ENCODE measurements at places on chromosomes 12 and 14.

- DNase-seq, result no peak
Measured at GRCh38 chr12:71671816-71672215, 7.7 kb downstream of the THAP2 start.

GRCh38 chr12:124928095-124928911 lies 13.9 kb upstream of the UBC start:
- DNase-seq, result peak; percentile 25

- DNase-seq, result no peak
Measured at GRCh38 chr12:62910549-62911169, 24.3 kb downstream of the PPM1H start.

DNA sequence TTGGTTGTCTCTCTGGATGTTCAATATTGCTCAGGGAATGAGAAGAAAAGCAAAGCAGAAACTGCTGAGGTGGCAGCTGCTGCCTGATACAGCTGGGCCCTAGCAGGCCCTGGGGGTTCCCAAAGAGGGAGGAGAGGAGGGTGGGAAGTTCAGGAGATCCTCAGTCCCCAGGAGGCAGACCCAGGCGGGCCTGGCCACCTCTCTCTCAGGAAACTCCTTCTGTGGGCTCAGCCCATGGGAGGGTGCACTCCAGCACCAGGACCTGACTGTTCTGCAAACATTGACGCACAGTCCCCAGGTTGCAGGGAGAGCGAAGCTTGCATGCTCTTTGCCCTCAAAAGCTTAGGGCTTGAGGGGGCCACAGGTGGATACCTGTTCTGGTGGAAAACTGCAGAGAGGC lies 29.6 kb downstream of the IRF2BPL start:
- no peak for DNase-seq

GRCh38 chr14:59254146-59254910 lies 65.9 kb downstream of the DAAM1 start:
- no peak for DNase-seq

DNA sequence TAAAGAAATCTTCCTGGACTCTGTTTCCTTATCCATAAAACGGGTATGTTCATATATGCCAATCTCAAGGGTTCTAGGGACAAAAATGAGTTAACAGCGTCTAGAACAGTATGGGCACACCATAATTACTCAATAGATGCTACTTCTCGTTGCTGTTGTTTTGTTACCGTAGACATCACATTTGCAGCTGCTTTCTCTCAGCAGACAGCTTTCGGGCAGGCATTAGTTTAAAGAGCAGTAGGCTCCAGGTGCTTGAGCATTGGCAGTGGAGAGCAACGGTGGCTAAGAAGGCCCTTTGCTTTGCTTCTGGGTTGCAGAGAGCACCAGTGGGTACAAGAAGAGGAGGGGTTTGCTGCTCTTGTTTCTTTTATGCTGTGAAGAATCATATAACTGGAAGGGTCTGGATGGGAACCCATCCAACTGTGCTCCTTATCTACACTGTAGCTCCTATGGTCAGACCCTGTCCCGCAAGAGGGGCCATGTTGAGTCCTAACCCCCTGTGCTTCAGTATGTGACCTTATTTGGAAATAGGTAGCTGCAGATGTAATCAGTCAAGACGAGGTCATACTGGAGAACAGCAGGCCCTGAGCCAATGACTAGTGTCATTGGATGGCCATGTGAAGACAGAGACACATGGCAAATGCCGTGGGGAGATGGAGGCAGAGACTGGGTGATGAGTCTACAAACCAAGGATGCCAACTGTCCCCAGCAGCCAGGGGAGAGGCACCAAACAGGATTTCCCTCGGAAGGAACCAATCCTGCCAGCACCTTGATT lies 120.0 kb downstream of the RBM19 start:
- no peak for DNase-seq

DNA sequence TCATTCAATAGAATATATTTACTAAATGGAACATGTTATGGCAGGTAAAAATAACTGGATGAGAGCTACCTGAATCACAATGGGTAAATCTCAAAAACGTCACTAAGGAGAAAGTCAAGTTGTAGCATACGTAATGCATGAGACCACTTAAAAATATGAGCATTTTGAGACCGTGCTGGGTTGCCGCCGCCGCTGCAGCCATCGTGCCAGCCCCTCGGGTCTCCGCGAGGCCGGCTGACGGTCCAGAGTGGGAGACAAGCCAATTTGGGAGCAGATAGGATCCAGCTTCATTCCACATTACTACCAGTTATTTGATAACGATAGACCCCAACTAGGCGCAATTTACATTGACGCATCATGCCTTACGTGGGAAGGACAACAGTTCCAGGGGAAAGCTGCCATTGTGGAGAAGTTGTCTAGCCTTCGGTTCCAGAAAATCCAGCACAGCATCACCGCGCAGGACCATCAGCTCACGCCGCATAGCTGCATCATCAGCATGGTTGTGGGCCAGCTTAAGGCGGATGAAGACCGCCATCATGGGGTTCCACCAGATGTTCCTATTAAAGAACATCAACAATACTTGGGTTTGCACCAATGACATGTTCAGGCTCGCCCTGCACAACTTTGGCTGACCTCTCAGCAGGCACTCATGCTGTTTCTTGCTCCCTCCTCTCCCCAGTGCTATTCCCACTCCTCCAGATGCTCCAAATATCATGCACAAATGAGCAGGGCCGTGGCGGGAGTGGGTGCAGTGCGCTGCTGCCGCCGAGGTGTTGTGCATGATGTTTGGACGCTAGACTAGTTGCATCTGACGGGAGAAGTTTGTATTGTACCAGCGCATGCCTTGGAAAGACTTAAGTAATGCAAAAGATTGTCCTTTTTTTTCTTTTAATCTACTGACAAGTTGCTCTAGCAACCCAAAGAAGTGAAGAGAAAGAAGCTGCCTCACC lies 6.3 kb upstream of the BRMS1L start:
- no peak for DNase-seq
